ENCODE measurements at places on chromosomes 12 and 14.

- no peak for DNase-seq
Observed at GRCh38 chr12:50841716-50842531, 802 bp upstream of the TMPRSS12 start.

GRCh38 chr14:102229071-102229738 is 75.8 kb downstream of the MOK start:
- no peak for DNase-seq

DNA sequence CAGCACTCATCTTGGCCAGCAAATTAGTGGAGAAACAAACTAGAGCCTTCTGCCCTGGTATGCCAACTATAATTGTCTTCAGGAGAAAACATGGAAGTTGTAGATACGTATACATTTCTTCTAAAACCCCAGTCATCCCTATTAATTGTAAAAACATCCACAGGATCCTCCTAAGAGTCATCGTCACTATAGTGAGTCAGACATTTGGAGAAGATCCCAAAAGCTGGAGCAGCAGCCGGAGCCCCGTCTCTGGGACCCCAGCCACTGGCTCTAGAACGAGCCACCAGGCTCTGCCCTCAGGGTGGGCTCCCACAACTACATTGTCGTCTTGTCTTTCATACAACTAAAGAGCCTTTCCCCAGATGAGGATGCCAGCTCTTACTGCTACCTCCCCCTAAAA is 15.5 kb downstream of the PRKAB1 start:
- DNase-seq: no peak

DNA sequence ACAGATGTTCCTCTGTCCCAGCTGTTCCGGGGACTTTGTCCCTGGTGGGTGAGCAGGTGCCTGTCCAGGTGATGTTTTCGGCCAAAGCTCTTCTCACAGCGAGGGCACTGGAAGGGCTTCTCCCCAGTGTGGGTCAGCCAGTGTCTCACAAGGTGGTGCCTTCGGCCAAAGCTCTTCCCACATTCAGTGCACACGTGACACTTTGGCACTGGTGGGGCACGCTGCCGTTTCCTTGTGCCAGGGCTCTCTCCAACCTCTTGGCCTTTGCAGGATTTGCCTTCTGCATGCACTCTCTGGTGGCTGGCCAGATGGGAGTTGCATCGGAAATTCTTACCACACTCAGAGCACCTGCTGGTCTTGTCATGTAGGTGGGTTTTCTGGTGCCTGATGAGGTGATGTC is 7.7 kb downstream of the ZNF641 start:
- no peak for DNase-seq

GRCh38 chr14:76953311-76953945 is 75.1 kb downstream of the IRF2BPL start:
- DNase-seq: no peak

DNA sequence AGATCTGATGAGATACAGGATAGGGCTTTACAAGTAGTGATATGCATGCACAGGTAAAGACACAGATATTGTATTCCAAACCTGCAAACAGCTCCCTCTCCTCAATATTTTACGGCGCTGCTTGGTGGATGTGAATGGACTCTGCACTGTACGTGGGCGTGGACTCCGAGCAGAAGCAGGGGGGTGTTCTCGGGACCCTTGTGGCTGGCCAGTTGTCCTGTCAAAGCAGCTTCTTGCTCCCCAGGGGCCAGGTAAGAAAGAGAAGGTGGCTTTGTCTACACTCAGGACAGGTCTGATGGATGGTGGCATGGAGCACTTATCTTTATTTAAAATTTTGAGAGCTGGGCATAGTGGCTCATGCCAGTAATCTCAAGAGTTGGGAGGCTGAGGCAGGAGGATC is 29.5 kb upstream of the CLMN start:
- DNase-seq: no peak

GRCh38 chr12:68263366-68263765 is 10.0 kb upstream of the IL22 start:
- DNase-seq: no peak

DNA sequence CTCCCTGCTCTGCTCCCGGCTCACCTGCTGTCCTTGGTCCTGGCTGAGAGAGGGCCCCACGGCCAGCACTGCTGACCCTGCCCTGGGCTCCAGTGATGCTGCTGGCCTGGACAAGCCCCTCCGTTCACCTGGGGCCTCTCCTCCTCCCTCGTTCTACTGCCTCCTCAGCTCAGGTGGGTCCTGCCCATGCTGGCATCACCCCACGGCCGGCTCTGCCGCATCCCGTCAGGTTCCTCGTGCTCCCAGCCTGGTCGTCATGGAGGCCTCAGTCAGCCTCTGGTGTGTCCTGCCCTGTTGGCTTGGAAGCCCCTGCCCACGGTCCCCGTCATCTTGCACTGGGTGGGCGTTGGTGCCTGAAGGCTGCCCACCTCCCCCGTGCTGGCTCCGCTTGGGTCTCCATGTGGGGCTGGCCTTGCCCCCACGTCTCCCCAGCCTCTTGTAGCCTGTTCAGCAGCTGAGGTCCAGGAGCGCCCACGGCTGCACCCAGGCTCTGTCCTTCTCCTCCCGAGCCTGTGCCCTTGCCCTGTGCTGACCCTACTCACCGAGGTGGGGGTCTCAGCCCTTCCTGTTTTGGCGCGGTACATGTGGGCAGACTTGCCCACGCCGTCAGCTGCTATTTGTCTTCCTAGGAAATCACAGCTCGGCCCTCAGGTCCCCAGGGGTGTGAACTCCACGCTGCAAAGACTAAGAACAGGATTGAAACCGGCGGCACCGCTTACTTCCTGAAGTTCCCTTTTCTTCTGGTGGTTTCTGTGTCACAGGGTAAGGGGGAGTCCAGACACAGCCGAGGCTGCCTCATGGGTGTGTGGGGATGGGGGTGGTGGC is 121.6 kb downstream of the TMEM121 start:
- no peak for DNase-seq

GRCh38 chr12:100326208-100326607 is 30.7 kb upstream of the SLC17A8 start:
- no peak for DNase-seq

DNA sequence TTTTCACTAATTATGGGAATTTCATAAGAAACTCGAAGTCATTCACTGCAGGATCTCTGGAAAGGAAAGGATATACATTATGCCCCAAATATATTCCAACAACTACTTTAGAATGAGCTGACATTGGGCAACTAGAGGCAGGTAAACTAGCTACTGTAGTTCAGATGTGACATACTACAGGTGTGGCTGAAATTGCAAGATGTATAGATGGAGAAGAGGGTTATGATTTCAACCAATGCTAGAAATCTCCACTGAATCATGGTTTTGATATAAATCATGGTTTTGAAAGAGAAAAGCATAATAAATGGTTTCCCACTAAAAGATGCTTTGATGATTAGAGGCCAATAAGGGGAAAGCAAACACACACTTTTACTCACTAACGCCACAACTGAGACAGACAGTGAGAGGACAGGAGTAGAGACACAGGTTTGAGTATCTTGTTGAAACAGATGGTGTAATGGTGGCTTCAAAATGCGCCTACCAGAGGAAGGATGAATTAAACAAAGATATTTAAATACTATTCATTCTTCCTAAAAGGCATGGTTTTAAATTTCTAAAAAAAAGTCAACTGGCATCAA is 296.1 kb upstream of the DIO2 start:
- DNase-seq: no peak

DNA sequence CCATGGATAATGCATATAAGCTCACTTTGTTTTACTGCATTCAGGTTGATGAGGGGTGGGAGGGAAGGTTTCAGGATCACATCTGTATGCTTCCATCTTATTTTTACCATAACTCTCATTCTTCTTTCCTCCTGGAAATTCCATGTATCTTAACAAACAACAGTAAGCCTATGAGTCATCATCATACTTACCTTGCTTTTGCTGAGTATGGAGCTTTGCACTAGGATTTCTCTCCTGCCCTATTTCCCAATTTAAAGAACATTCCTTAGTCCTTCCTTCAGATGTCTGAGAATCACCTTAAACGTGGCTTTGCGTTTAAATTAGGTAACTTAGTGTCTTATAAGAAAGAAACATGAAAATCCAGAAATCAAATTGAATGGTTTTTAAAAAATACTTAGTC is 1.6 kb upstream of the CLEC14A start:
- DNase-seq: no peak

GRCh38 chr12:111519083-111519482 is 80.0 kb downstream of the ATXN2 start:
- DNase-seq: no peak

DNA sequence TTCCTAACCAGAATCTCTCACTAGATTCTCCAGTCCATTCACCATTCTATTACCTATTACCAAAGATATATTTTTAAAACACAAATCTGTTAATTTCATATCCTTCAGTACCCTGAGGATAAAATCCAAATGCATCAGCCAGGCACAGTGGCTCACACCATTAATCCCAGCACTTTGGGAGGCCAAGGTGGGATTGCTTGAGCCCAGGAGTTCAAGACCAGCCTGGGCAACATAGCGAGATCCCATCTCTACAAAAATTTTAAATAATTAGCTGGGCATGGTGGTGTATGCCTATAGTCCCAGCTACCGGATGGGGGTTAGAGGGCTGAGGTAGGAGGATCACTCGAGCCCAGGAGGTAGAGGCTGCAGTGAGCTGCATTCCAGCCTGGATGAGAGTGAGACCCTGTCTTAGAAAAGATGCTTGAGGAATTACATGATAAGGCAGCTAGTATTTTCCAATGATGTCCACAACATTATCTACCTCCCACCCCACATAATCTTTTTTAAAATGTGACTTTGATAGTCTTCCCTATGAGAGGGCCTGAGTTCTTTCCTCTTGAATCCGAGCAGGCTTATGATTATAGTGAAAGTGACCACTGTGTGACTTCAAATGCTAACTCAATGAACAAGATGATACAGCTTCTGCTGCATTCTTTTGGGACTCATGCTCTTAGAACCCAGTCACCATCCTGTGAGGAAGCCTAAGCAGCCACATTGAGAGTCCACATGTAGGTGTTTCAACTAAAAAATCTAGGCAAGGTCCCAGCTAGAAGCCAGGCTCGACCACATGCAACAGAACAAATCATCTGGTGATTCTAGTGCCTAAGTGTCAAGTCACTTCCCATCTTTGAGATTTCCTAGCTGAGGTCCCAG is 18.0 kb downstream of the HECTD1 start:
- no peak for DNase-seq

GRCh38 chr12:88693837-88694445 is 113.7 kb upstream of the KITLG start:
- no peak for DNase-seq

- DNase-seq: no peak
Observed at GRCh38 chr12:78725951-78726580, 138.5 kb upstream of the SYT1 start.

DNA sequence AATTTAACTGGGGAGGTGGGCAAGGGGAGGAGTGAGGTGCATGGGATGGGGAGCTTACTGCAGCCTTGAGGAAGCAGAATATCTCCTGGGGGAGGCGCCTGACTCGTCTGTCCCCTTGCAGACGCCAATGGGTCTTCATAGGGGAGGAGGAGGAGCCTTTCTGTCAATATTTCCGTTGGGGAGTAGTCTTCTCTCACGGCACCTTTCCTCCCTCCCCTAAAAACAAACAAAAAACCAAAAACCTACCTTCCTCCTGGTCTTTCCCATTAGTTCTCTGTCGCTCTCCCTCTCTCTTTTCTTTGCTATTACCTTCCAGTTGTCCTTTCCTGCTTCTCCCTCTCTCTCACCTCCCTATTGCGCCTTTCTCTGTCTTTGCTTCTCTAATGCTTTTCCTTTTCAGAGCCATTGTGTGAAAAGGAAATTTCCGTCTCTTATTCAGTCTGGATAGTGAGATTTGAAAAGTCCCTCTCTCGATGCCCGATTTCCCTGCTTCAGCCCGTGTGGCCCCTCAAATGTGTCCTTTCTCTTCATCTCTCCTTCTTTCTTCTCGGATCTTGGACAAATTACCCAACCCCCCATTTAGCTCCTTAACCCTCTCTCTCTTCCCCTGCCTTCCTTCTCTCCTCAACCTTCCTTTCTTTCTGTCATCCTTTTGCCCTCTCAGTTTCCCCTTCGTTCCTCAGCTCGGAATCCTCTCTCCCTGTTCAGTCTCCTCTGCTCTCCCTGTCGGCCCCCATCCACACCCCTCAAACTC is 5.9 kb downstream of the GPR84 start:
- DNase-seq: no peak

DNA sequence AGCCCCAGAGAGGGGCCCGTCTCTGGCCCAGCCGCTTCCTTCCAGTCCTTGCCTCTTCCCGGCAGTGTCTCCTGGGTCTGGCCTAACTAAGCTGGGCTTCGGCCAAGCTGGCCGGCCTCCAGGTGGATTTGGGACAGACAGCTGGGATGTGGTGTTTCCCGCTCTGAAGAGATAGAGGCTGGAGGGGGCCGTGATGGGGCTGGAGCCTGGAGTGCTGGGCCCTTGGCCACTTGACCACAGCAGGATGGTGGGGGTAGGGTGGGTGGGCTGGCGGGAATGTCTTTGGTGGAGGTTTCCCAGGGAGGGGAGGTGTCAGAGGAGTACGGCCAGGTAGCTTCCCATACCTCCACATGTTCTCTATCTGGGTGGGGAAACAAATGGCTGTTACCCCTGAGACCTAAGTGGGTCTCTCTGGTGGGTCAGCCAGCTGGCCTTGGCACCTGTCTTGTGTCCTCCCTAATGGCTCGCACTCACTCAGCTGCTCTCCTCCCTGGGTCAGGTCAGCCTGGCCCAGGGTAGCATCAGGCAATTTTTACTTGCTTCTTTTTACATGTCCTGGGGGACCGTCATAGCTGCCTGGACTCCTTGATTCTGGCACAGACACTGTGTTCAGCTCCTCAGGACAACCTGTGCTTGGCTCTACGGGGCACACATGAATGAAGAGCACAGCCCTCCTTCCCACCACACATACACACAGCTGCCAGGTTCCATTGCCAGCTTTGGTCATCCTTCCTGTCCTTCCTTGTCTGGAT is 19.8 kb upstream of the PGF start:
- DNase-seq: no peak

GRCh38 chr12:5272018-5272785 is 159.7 kb upstream of the NTF3 start:
- no peak for DNase-seq

All from activated CD4-positive, CD25-positive, alpha-beta regulatory T cell (primary cell).